Fibroblast of skin of right quadriceps (primary cell): ENCODE measurements at places on chromosomes 4 and X.
A peak's percentile ranks its signal among the peaks of the same experiment; 100 is the strongest.

- DNase-seq = peak; percentile 31
Observed at GRCh38 chr4:170769862-170770261, 680.1 kb upstream of the AADAT start.

DNA sequence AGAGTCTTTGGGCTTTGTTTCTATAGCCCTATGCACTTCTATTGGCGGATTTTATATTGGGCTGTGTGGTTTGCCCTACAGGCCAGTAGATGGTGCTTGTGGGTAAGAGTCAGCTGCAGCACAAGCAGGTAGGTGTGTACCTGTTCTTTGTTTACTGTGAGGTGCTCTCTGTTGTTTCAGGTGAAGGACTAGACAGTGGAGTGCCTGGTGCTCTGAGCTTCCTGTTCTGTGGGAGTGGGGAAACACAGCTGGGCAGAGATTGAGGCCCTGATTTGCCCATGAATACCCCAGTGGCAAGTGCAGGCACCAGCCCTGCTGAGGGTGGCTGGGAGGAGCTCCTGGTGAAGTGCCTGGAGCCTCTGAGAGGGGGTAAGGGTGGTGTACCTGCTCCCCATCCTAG is 26.3 kb upstream of the UCP1 start:
- no peak for DNase-seq

DNA sequence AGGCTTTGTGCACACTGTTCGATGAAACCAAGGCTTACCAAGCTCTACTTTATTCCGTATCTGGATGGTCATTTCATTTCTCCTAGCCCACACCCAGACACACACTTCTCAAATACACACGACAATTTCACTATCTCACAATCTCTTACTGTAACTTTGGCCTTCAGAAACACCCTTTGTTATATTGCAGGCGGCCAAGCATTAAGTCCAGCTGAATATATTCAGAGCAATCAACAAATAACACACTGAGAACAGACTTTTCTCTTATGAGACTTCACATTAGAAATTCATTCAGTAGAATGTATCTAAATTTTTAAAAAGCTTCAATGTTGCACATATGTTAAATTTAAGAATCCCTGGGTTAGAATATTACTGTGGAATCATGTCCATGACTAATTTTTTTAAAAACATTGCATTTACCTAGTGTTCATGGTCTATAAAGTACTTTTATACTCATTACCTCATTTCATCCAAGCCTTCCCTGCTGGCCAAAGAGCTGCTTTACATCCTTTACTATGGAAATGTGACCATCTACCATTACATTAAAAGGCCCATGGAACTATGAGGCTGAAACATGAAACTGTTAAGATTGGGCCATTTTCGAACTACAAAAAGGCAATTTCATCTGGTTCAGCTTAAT is 10.5 kb upstream of the MAGEB17 start:
- no peak for DNase-seq

GRCh38 chr4:11710453-11711093 is 281.9 kb upstream of the HS3ST1 start:
- peak; percentile 31 for DNase-seq

DNA sequence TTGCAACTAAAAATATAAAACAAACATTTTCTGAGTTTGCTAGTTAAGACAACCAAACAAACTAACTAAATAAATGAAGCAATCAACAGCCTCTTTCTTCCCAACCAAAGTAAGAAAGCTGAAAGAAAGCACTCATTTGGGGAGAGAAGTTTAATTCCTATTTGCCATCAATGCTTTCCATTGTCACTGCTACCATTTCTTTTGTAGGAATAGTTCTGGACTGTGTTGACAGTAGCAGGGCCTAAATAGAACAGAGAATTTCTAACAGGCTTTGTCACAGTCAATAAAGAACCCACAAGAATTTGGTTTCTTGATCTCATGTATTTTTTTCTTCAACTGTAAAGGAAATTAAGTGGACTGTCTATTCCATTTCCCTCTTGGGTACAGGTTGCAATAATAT is 1886.4 kb upstream of the TENM3 start:
- no peak for DNase-seq

GRCh38 chr4:117084866-117085701 is at the start of gene TRAM1L1:
Gene TRAM1L1, minus strand, starts transcription at chr4:117085576. Its CDS starts 183 bp downstream, at chr4:117085393.
- peak; percentile 83 for DNase-seq

DNA sequence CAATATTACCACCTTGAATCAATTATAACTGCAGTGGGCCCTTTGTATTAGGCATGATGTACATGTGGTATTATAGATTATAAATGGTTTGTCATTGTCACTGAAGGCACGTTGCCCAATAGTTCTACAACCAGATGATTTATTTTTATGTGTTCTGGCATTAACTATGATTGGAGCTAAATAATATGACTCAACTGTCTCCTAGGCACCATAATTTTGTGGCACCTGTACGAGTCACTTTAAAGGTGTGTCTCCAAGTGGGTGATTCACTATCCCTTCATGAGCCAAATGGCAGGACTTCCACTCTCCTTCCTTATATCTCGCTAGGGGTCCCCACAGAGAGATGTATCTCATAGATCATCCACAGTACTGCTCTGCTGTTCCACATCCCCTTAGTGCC is 6.1 kb upstream of the SMPX start:
- no peak for DNase-seq

DNA sequence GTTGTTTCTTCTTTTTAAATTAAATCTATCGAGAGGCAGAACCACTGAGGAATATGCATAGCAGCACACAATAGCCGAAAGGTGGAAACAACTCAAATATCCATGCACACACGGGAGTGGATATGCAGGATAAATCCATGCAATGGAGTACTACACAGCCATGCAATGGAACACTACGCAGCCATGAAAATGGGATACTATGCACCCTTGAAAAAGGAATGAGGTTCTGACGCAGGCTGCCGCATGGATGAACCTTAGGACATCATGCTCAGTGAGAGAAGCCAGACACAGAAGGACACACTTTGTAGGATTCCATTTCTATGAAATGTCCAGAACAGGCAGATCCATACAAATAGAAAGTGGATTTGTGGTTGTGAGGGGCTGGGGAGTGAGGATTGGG is 18.4 kb upstream of the P2RY8 start:
- no peak for DNase-seq

GRCh38 chrX:63466690-63467089 is 115.6 kb upstream of the SPIN4 start:
- no peak for DNase-seq

DNA sequence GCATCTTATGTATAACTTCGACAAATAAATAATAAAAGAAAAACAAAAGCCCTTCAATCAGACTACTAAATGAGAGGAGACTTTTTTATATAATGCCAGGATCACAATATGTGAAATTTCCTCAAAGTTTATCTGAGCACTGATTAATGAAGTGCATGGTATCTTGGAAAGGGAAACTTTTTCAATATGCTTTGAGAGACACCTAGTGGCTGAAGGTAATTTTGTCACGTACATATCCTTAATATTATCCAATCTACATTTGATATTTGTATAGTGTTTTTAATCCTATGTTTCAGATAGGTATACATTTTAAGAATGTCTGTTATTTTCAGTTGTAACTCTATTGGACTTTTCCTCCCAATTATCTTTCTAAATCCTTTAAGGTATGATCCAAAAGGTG is 146.8 kb downstream of the KLHL4 start:
- peak; percentile 2 for DNase-seq

DNA sequence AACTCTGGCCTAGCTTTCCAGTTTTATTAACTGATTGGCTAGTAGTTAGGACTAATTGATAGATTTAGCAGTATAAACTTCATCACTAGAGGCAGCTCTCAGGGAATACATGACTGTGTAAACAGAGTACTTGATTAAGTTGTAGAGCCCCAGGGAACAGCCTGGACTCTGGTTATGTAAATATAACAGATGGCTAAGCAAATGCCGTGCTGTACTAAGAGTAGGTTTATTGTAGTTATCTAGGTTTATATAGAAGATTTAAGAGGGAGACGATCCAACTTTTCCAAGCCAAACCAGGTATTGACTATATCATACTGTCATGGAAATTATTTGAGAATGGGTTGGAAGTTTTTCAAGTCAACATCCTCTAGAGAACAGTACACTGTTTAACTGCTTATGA is 463.4 kb upstream of the GRID2 start:
- DNase-seq = no peak

GRCh38 chrX:68190799-68191198 is 242.5 kb downstream of the OPHN1 start:
- no peak for DNase-seq

- no peak for DNase-seq
Observed at GRCh38 chrX:81301877-81302276, 100.0 kb downstream of the SH3BGRL start.

DNA sequence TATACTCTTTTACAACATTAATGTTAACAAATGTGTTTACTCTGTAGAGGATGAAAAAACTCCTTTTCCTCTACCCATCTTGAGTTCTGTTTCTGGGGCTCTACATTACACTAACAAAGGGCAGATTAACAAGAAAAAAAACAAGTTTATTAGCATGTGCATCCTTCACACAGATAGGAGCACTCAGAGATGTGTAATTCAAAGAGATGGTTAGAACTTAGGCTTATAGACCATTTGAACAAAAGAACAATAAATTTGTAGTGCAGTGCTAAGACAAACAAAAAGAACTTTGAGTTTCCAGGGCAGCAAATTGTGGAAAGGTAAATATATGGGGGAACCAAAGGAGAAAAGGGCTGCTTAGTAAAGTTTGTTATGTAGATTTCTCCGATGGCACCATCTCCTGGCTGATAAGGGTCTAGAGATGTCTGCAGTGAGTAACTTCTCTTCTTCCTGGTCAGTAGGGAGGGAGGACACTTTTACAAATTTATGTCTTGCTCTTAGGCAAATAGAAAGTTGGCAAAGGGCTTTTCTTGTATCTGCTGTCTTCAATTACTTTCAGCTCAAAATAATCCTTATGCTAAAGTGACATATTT is 1249.9 kb upstream of the TENM3 start:
- no peak for DNase-seq

DNA sequence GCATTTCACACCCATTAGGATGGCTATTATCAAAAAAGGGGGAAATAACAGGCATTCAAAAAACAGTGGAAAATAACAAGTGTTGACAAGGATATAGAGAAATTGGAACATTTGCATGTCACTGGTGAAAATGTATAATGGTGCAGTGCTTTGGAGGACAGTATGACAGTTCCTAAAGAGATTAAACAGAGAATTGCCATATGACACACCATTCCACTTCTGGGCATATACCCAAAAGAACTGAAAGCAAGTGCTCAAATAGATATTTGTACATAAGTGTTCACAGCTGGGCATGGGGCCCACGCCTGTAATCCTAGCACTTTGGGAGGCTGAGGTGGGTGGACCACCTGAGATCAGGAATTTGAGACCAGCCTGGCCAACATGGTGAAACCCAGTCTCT is 348.1 kb downstream of the NR3C2 start:
- no peak for DNase-seq

GRCh38 chr4:83771113-83771705 is 235.3 kb downstream of the GPAT3 start:
- peak; percentile 52 for DNase-seq

DNA sequence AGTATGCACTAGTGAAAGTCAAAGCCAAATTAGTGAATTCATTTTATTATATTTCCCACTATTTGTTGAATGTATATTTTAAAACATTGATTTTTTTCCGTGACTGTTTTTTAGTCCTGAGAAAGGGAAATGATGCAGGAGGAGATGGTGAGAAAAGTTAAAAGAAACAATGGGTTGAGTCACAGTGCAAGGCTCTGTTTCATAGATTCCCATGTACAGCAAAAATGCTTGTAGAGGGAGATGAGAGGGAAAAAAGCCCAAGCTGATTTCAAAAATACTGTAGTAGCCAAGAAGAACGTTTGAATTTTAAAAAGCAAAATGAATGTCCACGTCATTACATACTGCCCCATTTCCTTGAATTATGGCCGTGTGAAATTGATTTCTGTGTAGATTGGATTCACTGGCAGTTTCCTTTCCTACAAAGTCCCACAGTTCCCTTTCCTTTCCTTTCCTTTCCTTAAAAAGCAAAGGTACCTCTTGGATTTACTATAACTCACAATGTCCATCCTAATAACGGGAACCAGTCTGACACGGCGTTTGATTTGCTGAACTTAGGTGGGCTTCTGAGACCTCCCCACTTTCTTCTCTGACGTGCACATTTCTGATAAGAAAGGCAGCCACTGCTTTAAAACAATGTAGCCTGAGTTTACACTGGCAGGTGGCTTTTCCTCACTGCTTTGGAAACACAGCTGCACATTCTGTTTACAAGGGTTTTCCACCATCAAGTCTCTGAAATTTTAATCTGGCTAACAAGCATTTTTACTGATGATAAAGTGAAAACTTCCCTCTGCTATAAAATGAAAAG is 63.7 kb downstream of the SPCS3 start:
- peak; percentile 31 for DNase-seq

- DNase-seq = no peak
Observed at GRCh38 chrX:65900850-65901844, 138.7 kb downstream of the VSIG4 start.

- peak; percentile 92 for DNase-seq
Observed at GRCh38 chr4:88616275-88617150, 24.2 kb downstream of the HERC3 start.

GRCh38 chr4:26235500-26235899 is 85.3 kb upstream of the RBPJ start:
- peak; percentile 39 for DNase-seq

DNA sequence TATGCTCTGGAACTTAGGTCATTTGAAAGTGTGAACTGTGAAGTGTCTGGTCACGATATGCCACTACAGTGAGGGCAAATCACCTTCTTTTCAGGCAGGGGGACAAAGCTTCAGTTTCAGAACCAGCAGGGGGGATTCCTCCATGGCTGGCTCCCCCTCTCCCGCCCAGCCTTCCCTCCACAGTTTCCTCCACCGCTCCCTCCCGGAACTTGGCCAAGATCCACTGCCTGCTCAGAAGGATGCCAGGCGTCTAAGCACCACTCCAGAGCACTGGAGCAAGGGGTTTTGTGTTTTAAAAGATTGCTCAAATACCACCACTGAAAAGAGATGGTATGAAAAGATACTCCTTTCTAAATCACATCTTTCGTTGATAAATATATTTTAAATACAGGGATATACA is 126.9 kb downstream of the ELOVL6 start:
- DNase-seq = no peak

- DNase-seq = no peak
Observed at GRCh38 chrX:156003486-156004185, 6.1 kb downstream of the IL9R start.

DNA sequence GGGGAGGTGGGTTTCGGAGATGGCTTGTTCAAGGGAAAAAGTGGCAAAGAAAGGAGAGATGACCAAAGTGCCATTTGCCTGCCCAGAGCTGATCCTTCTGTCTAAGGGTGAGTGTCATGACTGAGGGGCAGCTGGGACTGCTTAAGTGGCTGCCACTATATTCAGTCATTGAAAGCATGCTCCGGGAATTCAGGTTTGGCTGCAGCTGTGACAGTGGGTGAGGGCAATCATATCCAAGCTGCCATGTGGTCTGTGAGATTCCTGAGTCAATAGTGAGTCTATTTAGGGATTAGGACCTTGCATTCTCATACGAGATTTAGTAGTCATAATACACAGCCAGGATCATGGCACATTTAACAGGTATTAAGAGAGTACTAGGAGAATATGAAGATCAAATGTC is 138.8 kb upstream of the BANK1 start:
- DNase-seq = no peak

- DNase-seq = peak; percentile 73
Observed at GRCh38 chr4:145609481-145610427, 9.4 kb upstream of the MMAA start.
